Endothelial cell of umbilical vein (primary cell): ENCODE measurements at places on chromosomes 2 and 18. TPM values are rescaled to one million over a fixed set of nuclear protein-coding genes. Genes with fewer than 3 reads are reported as not detected.

Gene CCDC102B
- total RNA-seq = 0.62 and 1.3 TPM in 2 replicates

Gene CMPK2
- 0.69 and 0.81 TPM in 2 replicates for total RNA-seq

Gene OTOS
- not detected in 2 replicates for total RNA-seq

DNA sequence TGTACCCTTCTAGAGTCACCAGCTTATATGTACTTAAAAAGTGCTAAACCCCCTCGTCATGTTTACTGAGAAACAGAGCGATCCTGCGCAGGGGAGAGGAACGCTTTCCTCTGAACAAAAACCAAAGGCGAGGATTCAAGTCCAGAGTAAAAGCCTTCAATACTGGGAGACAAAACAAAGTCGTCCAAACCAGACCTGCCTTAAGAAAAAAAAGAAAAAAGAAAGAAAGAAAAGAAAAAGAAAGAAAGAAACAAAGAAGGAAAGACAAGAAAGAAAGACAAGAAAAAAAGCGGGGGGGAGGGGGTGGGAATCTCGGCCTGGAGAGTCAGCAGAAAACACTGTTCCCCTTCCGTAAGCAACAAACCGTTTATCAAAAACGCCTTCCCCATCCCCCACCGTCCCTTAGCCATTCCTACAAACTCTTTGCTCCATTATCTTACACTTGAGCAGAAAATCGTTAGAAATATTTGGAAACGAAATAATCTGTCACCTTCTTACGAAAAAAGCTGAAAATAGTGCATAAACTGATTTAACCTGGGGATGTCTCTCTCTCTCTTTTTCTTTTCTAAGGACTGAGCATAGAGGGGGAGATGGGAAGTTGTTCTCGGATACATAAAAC, 3.3 kb downstream of the PTGR3 start:
- no peak overlapping the region for H3K4me3 ChIP-seq
- H3K27me3 ChIP-seq = no peaks in the 10 kb centered on the region
- DNase-seq = no peak
- no peak overlapping the region for H3K27ac ChIP-seq
- no peaks in the 10 kb centered on the region for H3K36me3 ChIP-seq

Gene SCN3A
- not detected in 2 replicates for total RNA-seq

GRCh38 chr2:111917106-111917505, 18.7 kb downstream of the MERTK start:
- H3K4me3 ChIP-seq = no peak overlapping the region
- H3K4me1 ChIP-seq = peaks cover 31% of the 10 kb centered on the region
- no peaks in the 10 kb centered on the region for H3K27me3 ChIP-seq
- H3K27ac ChIP-seq = no peak overlapping the region
- no peaks in the 10 kb centered on the region for H3K36me3 ChIP-seq
- DNase-seq = no peak

- H3K27me3 ChIP-seq = no peaks in the 10 kb centered on the region
- DNase-seq = no peak
- H3K36me3 ChIP-seq = no peaks in the 10 kb centered on the region
- no peak overlapping the region for H3K27ac ChIP-seq
- no peaks in the 10 kb centered on the region for H3K4me1 ChIP-seq
- no peak overlapping the region for H3K4me3 ChIP-seq
Observed at GRCh38 chr18:22021701-22022100, 147.7 kb upstream of the GATA6 start.
